GM23248 (cell line): ENCODE measurements at places on chromosomes 6 and 20.

- no peak for DNase-seq
These were observed 460.5 kb upstream of the ARID1B start for GRCh38 chr6:156316583-156317125.

GRCh38 chr6:96150431-96150830, 134.7 kb downstream of the FUT9 start:
- no peak for DNase-seq

DNA sequence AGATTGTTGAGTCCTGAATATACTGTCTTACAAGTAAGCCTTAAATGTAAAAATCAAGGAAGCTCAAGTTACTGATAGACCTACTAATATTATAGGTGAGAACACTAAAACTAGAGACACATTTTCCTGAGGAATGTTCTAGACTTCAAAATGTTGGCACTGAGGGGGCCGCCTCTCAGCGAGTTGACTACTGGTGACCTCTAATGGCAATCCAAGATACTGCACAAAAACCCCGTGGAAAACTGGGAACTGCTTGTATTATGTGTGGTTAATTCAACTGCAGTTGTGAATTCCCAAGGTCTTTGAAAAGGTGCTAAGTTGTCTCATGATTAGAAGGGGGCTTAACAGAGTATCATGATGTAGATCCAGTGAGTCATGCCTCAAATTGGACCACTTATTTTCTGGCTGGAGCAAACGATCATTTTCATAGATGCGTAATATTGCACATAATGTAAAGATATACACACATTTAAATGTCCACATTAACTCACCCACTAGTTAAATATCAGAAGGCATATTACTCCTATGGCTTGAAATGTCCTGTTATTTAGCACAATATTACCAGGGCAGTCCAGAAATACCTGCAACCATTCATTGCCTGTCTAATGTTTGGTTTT, 336.2 kb downstream of the FOXA2 start:
- DNase-seq, result peak; percentile 43

DNA sequence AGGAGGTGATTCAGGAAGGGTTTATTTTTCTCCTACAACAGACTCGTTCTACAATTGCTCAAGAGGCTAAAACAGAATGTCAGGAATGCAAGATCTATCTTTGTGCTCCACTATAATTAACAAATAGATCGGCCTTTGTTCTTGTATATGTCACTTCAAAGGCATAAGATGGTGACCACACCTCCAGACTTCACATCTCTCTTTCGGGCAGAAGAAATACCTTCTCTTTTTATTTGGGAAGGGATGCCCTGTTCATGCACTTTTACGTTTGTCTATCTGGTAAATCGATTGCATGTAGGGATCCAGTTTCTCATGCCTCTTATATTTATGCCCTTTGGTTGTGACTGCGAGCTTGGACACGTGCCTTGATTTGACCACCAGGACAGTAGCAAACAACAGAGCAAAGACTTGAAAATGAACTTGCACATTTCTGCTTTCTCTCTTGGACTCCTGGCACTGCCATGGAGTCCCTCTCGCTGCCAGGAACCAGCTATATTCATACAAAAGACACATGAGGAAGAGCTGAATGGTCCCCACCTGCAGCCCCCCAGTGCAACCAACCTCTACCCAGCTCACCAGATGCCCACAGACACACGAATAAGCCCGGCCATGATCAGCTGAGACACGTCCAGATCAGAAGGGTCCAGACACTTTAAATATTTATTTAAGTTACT, 219.8 kb upstream of the STXBP5 start:
- DNase-seq, result peak; percentile 23

DNA sequence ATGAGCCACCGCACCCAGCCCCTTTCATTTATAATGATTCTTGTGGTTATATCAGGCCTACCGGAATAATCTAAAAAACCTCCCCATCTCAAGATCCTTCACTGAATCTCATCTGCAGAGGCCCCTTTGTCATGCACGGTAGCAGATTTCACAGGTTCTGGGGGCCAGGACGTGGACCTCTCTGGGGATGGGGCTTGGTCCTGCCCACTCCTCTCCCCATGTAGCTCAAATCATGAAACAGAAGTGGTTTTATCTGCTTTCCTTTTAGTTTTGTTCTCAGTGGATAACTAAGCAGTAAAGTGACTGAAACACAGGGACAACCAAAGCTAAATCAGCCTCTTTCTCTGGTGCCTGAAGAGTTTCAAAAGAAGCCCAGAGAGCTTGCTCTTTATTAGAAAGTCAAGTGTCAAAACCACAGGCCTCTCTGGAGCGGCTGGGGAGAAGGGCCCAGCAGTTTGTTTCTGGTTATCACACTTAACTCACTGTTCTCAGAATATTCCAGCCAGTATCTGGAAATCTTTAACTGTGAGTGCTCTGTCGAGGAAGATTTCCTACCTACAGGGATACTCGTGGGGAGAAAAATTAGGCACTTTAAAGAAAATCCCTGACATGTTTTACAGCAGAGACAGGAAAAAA, 60.6 kb upstream of the FAM184A start:
- no peak for DNase-seq
